Colonic mucosa (tissue), 4 donors: ENCODE measurements at places on chromosomes 5 and 9. TPM values are rescaled to one million over a fixed set of nuclear protein-coding genes. Genes with fewer than 3 reads are reported as not detected.

The AIF1L gene
- total RNA-seq = 4.0 TPM

The DROSHA gene
- 49.2 TPM for total RNA-seq

The C9orf50 gene
- not detected for total RNA-seq

DNA sequence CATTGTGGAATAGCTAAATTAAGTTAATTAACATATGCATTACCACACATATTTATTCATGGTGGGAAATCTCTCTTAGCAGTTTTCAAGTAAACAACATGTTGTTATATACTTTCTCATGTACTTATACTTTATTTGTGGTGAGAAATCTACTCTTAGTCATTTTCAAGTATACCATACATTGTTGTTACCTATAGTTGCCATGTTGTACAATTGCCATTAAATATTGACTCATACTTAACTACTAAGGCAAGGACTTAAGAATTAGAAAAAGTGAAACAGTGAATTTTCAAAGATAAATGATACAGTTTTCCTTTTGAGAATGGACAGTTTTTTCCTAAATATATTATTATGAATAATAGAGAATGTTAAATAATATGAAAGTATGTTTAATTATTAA lies 27.7 kb downstream of the UGCG start:
- H3K36me3 ChIP-seq = no peaks in the 10 kb centered on the region
- no peaks in the 10 kb centered on the region for H3K27me3 ChIP-seq
- no peak for DNase-seq
- H3K4me3 ChIP-seq = no peak overlapping the region
- H3K4me1 ChIP-seq = no peaks in the 10 kb centered on the region
- no peak overlapping the region for H3K27ac ChIP-seq

GRCh38 chr5:147417135-147417813 lies 92.6 kb downstream of the DPYSL3 start:
- H3K4me3 ChIP-seq = no peak overlapping the region
- no peaks in the 10 kb centered on the region for H3K4me1 ChIP-seq
- no peaks in the 10 kb centered on the region for H3K36me3 ChIP-seq
- no peaks in the 10 kb centered on the region for H3K27me3 ChIP-seq
- H3K27ac ChIP-seq = peak overlapping the region; percentile 67
- DNase-seq = peak; percentile 86

The ADAMTS13 gene
- 4.2 TPM for total RNA-seq

The ANKRD18B gene
- total RNA-seq = not detected

- H3K4me3 ChIP-seq = no peak overlapping the region
- DNase-seq = no peak
- H3K36me3 ChIP-seq = no peaks in the 10 kb centered on the region
- no peaks in the 10 kb centered on the region for H3K27me3 ChIP-seq
- no peaks in the 10 kb centered on the region for H3K4me1 ChIP-seq
- no peak overlapping the region for H3K27ac ChIP-seq
Measured at GRCh38 chr5:103444333-103445038, 118.1 kb downstream of the NUDT12 start.
